Right atrium auricular region (tissue), 2 donors: ENCODE measurements at places on chromosomes 7 and 10.

GRCh38 chr10:7102084-7102483 is 308.8 kb downstream of the SFMBT2 start:
- no peak for DNase-seq

GRCh38 chr10:83983578-83984255 is 155.6 kb upstream of the GHITM start:
- DNase-seq: no peak

DNA sequence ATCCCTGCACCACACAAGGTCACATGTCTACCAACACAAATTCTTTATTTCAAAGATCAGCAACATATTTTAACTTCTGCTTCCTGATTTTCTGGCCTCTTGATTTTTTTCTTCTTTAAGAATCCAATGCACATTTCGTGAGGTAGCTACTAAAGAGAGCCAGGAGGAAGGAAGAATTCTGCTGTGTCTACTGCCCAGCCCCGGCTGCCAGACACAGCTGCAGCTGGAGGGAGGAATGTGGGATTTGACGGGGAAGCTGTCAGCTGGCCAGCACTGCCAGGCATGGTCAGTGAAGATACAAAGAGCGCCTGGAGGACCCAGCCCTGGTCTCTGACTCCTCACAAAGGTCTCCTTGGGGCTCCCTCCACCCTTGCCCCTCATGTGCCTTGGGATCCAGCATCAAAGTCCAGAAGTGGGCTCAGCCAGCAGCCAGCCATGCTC is 6.9 kb upstream of the AOC1 start:
- no peak for DNase-seq

GRCh38 chr10:360653-361052 is 225.4 kb downstream of the ZMYND11 start:
- DNase-seq: no peak

DNA sequence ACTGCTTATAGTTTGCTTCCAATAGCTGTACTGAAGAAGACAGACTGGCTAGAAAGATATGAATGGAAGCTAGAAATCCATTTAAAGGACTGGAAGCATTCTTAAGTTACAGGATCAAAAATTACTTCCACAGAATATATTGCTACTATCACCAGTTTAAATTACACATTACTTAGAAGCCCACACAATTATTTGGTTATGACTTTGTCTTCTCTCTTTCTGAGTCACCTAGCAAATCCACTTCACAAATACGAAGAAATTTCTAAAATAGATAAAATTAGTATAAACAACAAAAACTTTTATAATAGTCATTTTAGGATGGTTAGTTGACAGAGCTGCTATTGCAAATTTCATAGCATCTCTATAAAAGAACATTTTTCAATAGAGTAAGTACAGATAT is 108.1 kb downstream of the SNX13 start:
- DNase-seq: no peak

DNA sequence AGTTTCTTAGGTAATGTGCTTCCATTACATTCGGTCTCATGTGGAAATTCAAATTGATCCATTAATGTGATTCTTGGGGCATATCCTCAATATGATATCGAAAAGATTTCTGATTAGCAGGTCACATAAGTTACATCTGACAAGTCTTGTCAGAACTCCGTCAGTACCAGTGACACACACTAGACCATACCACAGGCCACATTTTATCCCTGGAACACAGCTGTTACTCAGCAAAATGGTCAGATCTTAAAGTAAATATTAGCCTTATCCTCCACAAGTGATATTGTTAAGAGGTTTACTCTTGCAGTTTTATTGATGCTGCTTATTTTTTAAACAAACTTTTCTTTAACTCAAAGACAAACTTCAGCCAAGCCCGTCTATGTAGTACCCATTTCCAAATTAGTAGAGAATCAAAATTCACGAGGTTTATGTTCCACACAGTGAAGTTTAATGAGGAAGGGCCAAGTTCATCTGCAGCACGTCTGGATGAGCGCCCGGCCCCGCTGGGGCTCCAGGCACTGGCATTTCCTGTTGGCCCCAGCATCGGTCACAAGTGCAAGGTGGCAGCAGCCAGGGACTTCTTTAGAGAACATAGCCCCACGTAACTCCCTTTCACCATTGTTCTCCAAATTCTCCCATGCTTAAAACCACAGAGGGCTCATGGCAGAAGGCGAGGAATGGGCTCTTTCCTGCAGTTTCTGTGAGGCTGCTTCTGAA is 132.2 kb downstream of the VIPR2 start:
- no peak for DNase-seq

DNA sequence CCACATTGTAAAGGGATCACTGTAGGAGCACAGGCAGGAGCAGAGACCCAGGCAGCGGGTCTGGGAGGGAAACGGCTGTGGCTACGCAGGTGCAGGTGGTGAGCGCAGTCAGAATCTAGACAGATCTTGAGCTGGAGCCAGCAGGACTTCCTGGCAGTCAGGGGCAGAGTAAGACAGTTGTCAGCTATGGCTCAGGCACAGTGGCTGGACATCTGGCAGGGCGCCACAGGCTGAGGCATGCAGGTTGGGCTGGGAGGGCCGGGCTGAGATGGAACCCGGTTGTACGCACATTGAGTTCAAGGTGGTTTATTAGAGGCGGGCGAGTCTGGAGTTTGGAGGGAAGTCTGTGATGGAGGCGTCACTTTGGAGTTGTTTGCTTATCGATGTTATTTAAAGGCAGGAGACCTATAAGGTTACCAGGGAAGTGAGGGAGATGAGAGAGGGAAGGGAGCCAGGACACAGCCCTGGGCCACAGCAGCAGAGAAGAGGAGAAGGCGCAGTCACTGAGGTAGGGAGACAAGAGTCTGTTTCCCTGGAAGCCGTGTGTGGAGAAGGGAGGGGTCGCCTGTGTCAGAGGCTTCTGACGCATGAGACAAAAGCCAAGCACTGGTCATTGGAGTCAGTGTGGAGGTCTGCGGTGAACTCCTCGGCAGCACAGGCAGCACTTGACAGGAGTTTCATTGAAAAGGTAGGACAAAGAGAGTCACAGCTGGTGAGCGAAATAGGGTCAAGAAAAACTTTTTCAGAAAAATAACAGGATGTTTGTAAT is 73.8 kb downstream of the LANCL2 start:
- DNase-seq: no peak

DNA sequence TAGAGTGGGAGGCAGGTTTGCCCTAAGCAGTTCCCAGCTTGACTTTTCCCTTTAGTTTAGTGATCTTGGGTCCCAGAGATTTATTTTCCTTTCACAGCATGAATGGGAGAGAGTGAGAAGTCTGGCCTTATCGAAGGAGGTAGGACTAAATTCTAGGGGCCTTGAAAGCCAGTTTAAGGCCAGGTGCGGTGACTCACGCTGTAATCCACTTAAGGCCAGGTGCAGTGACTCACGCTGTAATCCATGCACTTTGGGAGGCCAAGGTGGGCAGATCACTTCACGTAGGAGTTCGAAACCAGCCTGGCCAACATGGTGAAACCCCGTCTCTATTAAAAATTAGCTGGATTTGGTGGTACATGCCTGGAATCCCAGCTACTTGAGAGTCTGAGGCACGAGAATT is 392.2 kb downstream of the ACTR3B start:
- no peak for DNase-seq
